AG08396 (cell line): ENCODE measurements at places on chromosomes 16 and 17.

DNA sequence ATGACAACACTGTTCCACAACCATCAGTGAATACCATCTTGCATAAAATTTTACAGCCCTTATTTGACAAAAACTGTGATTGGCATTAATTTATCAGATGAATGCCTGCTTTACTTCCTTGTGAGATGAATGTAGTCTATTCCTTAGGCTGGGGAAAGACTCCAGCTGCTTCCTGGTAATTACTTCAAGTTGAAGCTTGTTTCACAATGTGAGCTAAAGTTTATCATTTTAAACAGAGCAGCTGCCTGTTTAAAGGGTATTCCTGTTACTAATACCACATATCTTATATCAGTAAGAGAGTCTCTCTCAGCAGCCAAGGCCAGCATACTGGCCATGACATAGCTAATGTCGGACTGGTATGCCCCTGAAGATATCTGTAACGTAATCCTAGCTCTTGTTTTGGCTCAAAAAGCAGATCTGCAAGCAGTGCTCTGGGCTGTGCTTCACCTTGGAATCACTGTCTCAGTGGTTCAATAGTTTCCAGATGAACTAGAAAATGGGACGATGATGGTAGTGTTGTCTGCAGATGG, 13.2 kb upstream of the ARL2BP start:
- DNase-seq: no peak

GRCh38 chr17:29857823-29858222, 72.2 kb downstream of the SSH2 start:
- DNase-seq: no peak

DNA sequence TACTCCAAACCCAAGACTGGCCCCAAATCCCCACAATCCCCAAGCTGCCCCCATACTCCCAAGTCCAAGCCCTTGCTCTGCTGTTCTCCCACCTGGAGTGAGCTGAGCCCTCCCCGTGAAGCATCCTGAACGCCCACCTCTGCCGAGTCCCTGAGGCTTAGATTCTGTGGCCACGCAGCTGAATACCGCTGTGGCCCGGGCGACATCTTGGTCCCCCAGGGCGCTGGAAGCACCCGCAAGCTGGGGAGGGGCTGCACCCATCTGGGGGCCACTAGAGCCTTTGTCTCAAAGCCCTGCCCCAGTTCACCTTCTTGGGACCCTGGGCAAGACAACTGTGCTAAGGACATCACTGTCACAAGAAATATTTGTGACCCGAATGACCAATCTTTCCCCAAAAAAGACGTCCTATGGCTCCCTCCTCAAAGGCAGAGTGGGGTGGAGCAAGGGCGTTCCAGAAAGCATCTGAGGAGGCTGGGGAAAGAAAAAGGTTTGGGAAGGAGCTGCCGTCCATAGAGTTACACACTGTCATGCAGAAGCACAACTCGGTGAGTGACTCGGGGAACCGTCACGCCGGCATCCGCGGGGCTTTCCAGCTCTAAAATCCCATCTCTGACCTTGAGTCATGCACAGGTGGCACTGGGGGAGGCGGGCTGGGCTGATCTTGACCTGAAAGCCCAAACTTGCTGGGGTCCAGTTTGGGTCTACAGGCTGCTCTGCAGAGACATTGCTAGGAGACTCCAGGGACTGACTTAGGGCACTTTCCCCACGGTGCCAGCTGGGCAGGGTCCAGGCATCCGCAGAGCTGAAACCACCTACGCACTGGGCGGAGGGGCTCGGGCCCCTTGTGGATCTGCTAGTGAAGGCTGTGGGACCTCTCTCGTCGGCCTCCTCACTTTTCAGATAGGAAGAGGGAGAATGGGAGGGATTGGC, 6.6 kb downstream of the PTX4 start:
- DNase-seq: no peak

- no peak for DNase-seq
Measured at GRCh38 chr17:6496116-6496481, 51.8 kb downstream of the PIMREG start.

- no peak for DNase-seq
Measured at GRCh38 chr16:8511464-8511863, 78.8 kb downstream of the TMEM114 start.

GRCh38 chr16:1472974-1473373, 1.9 kb downstream of the CLCN7 start:
- DNase-seq: no peak

DNA sequence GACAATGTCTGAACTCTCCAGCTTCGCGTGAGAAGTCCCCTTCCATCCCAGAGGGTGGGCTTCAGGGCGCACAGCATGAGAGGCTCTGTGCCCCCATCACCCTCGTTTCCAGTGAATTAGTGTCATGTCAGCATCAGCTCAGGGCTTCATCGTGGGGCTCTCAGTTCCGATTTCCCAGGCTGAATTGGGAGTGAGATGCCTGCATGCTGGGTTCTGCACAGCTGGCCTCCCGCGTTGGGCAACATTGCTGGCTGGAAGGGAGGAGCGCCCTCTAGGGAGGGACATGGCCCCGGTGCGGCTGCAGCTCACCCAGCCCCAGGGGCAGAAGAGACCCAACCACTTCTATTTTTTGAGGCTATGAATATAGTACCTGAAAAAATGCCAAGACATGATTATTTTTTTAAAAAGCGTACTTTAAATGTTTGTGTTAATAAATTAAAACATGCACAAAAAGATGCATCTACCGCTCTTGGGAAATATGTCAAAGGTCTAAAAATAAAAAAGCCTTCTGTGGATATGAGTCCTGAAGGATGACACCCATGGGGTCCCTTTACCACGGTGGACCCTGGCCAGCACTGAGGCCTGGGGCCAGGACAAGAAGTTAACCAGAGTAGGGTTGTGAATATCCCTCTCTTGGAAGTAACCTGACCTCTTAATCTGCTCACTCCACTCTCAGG, 10.5 kb upstream of the ITGAD start:
- peak; percentile 83 for DNase-seq

DNA sequence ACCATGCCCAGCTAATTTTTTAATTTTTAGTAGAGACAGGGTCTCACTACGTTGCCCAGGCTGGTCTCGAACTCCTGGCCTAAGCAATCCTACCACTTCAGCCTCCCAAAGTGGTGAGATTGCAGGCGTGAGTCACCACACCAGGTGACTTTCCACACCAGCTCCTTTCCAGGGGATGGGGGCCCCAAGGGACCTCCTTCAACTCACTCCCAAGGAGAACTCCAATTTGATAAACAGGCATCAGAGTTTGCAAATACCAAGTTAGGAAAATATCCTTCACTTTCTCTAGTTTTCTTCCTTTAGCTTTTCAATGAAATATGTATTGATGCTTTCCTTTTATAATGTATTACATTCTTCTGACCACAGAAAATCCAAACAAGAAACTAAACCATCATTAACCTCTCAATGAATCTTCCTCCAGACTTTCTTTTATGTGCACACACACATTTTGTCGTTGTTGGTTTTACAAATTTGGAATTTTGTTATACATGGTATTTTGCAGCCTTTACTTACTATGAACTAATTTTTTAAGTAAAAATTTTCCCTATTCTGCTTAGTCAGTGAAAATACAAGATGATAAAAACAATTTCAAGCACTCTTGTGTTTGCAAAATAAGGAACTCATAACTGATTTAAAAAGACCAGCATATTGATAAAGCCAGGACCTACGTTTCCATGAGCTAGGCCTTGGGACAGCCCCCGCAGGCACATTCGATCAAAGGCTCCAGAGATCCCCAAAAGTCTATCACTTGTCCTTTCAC, 32.0 kb downstream of the GAS7 start:
- DNase-seq: no peak

DNA sequence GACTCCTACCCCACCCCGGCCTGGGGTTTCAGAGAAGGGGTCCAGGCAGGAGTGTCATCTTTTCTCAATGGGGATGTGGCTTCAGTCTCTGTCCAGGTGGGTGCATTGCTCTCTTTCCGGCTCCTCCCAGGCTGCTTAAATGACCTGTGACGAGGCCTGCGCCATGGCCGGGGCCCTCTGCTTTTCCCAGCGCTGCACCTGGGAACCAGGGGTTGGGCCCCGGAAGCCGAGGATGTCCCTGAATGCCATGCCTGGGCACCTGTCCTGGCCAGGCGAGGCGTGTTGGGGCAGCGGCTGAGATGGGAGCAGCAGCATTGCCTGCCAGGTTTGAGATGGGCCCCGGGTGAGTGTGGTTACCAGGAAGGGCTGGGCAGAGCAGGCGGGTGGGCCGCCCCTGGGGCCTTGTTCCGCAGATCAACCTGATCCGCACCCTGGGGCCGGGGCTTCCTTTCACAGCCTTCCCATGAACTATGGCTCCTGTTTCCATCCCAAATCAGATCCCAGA, 147.4 kb downstream of the SEC14L1 start:
- DNase-seq: no peak

DNA sequence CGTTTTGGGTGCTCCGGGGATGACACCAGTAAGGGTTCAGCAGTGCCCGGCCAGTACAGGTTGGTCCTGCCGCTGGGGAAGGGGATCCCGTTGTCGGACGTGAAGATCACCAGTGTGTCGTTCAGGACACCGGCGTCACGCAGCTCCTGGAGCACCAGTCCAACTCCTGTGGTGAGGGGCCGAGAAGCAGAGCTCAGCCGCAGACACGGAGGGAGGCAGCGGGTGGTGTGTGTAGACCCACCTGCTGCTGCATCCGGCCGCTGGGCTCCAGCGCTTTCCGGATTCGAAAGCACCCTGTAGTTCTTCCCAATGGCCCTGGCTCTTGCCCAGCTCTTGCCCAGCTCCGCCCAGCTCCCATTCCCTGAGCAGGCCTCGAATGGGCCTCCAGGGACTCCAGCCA, 8.0 kb downstream of the SGSH start:
- no peak for DNase-seq

DNA sequence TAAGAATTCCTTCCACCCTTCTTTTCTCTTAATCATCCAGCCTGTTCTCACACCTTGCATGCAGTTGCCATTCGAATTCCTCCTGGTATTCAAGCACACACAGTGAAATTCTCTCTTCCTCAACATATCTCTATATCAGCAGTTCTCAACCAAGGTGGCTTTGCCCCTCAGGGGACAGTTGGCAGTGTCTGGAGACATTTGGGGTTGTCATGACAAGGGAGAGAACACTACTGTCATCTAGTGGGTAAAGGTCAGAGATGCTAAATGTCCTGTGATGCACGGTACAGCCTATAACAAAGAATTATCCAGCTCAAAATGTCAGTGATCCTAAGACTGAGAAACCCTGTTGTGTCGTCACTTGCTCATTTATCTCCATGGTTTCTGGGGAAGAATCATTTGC, 94.8 kb upstream of the CPHXL start:
- no peak for DNase-seq

- DNase-seq: no peak
Measured at GRCh38 chr16:84323606-84324005, 28.9 kb downstream of the WFDC1 start.

DNA sequence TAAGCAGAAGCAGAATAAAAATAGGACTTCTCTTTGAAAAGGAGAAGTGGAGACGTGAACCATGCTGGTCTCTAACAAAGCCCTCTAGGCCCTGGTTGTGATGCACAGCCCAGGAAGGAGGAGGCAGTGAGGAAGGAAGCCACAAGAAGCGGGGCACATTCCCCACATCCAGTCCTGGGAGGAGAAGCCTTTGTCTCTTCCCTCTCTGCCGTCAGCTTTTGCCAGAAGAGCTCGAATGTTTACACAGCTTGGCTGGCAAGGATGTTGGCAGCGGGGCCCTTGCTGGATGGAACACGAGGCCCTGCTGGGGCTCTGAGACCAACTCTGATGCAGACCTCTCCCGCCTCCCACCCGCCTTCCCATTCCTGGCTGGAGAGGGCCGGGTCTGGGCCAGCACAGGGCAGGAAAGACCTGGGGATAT, 91.3 kb downstream of the MAF start:
- DNase-seq: no peak

DNA sequence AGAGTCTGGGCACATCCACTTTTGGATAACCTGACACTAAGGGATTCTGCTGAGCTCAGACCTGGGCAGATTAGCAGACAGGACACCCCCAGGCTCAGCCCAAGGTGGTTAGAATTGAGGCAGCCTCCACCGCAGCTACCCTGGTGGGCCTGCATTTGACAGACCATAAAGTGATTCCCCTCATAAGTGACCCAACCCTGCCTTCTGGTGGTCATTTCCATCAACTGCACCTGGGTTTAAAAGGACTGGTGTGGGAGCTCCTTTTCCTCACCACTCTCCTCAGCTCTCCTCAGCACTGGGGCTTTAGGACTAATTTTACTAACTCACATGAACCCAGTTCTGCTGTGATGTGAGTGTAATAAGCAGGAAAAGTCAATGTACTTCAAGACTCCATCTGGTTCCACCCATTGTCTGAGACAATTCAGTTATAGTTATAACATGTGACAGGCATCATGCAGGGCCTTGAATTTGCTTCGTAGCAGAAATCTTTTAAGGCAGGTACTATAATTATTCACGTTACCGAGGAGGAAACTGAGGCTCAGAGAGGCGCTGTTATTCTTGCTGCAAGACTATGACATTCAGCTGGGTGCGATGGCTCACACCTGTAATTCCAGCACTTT, 42.5 kb downstream of the MYH3 start:
- DNase-seq: peak; percentile 59
